ENCODE measurements at places on chromosomes 12 and 14.

GRCh38 chr12:40054555-40055227, 51.2 kb downstream of the SLC2A13 start:
- DNase-seq: no peak

- no peak for DNase-seq
Measured at GRCh38 chr14:85342858-85343607, 186.9 kb upstream of the FLRT2 start.

DNA sequence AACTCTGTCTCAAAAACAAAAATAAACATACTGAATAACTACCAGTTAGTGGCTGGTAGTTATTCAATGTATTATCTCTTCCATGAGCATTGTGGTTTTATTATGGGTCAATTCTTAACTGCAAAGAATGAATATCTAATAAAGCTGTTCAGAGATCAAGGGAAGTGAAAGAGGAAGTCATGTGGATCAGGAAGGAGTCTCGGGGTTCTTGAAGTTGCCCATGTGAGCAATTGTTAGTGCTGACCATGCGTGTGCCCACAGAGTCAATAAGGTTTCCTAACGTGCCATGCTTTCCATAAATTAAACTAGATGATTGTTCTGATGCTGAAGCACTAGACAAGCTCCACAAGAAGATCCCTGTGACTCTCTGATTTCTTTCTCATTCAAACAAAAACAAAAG, 136.5 kb upstream of the CPSF6 start:
- no peak for DNase-seq

GRCh38 chr12:54287261-54288157, 7.0 kb downstream of the HNRNPA1 start:
- no peak for DNase-seq

- no peak for DNase-seq
Measured at GRCh38 chr12:75116646-75117198, 92.9 kb downstream of the KCNC2 start.

DNA sequence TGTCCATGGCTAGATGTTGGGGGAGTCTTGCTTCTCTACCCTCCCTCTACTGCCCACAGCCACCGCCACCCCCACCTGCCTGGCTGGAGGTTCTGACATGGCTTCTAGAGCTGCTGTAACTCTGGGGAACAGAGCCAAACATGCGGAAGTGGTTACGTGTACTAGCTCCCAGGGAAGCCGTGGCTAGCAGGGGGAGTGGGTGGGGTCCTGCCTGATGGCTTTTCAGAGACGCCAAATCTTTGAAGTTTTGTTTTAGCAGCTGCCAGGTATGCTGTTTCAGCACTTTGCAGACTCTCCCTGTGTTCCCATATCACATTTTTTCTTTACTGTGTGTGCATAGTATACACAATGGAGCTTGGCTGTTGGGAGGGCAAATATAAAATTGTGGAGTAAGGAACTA, 150.3 kb downstream of the TGFB3 start:
- peak; percentile 19 for DNase-seq

- DNase-seq: no peak
Measured at GRCh38 chr12:25197608-25198007, 2.6 kb downstream of the ETFRF1 start.

DNA sequence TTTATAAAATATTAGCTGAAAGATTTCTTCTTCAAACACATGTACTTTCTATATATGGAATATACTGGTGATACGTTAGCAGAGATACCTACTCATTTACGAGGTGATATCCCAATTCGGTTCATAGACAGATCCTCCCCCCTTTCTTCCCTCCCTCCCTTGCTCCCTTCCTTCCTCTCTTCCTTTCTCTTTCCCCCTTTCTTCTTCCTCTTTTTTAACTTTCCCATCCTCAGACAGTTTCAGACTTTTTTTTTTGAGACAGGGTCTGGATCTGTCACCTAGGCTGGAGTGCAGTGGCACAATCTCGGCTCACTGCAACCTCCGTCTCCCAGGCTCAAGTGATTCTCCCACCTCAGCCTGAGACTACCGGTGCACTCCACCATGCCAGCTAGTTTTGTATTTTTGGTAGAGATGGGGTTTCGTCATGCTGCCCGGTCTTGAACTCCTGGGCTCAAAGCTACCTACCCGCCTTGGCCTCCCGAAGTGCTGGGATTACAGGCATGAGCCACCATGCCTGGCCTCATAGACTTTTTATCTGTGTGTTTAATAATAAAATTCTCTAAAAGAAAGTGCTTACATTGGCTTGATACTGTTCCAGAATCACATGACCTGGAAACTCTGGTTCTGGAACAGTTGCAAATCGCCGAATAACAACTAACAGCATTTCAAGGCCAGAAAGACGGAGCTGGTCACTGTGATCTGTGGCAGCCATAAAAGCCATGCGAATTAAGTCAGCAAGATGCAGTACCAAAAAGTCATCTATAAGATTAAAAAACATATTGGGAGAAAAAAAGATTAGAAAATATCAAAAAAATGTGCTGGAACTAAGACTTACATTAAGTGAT, 99.2 kb downstream of the HEATR5A start:
- no peak for DNase-seq

DNA sequence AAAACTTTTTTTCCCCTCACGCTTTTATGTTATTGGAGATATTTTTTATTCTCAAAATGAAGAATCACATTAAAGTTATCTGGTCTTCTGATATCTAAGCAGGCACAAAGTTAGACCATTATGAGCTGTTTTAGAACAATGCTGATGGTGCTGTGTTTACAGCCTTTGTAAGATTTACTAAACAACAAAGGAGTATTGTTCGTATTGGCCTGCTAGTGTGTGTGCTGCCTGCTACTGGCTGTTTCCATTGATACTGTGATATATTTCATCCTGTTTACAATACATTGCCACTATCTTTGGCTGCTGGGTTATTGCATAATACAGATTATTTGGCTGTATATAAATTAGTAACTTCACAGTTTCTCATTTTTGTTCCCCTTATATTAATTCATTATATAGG, 220.8 kb downstream of the ITPR2 start:
- DNase-seq: no peak

GRCh38 chr12:111597831-111598636, 1.1 kb downstream of the ATXN2 start:
- DNase-seq: peak; percentile 8

DNA sequence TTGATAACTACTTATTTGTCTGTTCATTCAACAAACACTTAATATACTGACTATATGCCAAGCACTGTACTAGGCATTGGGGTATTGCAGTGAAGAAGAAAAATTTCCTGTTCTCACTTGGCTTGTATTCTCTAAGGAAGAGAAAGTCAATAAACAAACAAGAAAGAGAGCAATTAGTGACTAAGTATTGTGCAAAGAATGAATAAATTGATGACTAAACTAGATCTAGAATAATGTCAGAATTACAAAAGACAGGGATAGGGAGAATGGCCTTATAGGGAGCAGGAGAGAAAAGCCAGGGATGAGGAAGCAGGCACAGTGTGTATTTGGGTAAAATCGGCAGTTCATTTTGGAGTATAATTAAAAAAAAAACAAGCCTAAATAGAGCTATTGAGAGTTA, 4.2 kb upstream of the LIN7A start:
- DNase-seq: no peak

DNA sequence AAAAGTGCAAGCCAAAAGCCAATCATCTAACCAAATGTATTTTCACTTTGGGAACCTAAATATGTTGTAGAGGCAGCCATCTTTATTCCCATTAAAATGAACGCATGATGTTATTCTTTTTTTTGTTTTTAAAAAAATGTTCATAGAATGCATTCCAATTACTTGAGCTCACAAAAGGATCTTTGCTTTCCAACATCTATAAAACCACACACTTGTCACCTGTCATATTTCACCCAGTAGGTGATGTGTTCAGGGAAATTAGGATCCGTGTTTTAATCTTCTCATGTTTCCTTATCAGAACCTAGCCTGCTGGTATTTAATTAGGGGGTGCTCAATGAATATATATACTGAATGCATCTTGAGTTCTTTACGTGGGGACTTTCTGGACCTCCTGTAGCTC, 13.6 kb downstream of the TTC8 start:
- DNase-seq: no peak

DNA sequence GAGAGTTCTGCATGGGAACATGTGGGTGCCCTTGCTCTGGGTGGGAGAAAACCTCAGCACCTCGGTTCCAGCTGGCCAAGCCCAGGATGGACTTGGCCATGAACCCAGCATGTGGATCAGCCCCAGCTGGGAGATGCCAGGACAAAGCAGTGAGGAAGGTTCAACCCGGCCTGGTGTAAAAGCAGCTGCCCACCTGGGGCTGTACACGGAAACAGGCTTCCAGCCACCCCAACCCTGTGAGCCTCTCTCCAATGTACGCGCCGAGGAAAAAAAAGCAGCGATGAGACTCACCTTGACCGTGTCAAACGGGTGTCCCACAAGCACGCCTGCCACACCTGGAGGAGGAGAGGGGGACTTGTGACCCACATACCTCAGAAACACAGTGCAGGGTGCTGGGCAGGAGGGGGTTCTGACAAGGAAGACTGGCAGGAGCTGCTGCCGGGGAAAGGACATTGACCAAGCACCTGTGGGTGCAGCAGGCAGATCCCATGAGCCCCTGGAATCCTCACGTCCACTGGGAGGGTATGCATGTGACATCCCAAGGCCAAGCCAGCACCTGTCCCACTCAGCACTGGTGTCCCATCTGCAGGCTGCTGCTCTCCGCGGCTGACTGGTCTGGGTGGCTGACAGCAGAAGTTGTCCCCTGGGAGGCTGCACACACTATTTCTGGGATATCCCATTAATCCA, 7.5 kb downstream of the SLC25A29 start:
- DNase-seq: no peak

DNA sequence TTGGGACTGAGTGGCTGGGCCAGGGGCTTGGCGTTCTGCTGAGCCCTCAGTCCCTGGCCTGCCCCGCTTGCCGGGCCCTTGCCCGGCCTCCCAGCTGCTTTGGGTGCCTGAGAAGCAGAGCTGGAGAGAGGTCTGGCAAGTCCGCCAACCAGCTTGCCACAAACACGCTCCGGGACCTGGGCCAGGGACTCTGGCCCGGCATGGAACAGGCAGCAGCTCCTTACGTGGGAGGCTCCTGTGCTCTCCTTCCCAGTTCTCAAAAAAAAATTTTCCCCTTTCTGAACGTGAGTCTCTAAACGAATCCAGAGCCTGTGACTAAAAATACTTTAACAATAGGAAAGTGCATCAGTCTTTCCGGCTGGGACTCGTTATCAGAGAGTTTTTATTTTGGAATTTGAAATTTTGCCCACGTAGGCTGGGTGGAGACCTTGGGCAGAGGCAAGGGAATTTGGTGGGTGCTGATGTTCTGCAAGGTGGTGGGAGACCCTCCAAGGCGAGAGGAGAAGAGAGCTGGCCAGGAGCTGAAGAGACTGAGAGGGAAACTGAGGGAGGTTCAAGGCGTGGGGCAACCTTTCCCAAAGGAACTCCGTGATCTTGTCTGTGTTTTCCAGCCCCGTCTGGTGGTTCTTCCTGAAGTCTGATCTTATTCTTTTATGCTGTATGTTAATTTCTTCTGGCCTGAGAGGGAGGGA, 6.8 kb upstream of the NR4A1 start:
- DNase-seq: no peak

GRCh38 chr12:14780859-14781258, 22.4 kb downstream of the WBP11 start:
- no peak for DNase-seq

GRCh38 chr14:102778338-102779083, 1.3 kb downstream of the TRAF3 start:
- DNase-seq: no peak

GRCh38 chr14:64645220-64645892, 58.9 kb upstream of the PLEKHG3 start:
- DNase-seq: no peak

DNA sequence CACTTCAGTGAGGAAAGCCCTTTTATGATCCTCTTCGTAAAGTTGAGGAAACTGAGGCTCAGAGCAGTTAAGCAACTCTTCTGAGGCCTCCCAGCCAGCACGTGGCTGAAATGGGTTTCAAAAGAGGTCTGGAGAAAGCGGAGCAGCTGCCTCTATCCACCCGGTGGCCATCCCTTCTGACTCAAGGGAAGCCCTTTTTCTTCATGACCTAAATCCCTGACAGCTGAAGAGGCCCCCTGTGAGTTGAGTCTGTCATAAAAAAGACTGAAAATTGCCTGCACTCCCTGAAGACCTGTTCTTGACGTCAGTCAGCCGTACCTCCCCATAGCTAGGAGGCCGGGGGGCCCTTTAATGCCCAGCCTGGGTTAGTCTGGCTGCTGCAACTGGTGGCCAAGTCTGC, 10.7 kb downstream of the CMKLR1 start:
- no peak for DNase-seq

DNA sequence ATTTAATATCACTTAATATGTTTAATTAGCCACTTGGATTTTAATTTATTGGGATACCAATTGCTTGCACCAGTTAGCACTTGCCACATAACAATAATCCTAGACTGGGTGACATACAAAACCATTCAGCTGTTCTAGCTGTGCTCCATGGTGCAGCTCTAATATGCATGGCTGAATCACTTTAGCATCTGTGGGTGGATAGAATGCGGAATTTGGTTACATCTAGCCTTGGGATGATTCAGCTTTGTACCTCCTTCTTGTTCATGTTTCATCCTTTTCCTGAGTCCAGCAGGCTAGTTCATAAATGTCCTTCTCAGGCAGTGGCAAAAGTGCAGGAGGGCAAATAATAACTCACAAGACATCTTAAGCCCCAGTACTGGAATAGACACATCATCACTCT, 1263.0 kb downstream of the LRFN5 start:
- DNase-seq: no peak

DNA sequence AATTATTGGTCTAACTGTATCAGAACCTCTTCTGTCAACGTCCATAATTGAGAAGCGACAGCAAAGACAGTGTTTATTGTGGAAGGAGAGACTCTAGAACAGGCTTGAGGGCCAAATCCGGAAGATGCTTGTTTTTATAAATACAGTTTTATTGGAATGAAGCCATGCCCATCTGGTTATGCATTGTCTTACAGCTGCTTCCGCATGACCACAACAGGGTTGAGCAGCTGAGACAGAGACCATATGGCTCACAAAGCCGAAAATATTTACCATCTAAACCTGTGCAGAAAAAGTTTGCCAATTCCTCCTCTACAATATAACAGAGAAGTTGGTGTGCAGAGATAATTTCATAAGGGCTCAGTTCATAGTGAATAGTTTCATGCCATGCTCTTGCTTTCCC, 24.5 kb downstream of the PRKAB1 start:
- no peak for DNase-seq

DNA sequence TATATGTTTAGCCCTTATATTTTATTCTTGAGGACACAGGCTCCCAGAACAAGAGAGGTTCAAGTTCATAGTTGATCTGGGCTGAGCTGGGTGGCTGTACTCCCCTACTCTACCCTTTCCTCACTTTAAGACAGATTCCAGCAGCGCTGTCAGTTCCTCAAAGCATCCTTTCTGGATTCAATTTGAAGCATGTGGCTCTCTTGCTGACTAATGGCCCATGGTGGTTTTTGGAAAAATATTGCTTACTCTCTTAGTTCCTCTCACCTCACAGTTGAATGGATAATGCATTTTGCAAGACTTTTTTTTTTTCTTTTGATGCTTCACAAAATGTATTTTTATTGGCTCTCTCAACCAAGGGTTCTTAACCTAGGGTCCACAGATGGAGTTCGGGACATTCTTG, 4.1 kb downstream of the PELI2 start:
- no peak for DNase-seq

- DNase-seq: no peak
Measured at GRCh38 chr12:62865937-62866336, 69.0 kb downstream of the PPM1H start.

Measured in activated effector memory CD4-positive, alpha-beta T cell treated with Interleukin-2 at 50 U/mL for 16 hours (primary cell).